ENCODE measurements at places on chromosomes 3 and 15.

GRCh38 chr15:36332301-36332700, 247.1 kb upstream of the CDIN1 start:
- no peak for DNase-seq

DNA sequence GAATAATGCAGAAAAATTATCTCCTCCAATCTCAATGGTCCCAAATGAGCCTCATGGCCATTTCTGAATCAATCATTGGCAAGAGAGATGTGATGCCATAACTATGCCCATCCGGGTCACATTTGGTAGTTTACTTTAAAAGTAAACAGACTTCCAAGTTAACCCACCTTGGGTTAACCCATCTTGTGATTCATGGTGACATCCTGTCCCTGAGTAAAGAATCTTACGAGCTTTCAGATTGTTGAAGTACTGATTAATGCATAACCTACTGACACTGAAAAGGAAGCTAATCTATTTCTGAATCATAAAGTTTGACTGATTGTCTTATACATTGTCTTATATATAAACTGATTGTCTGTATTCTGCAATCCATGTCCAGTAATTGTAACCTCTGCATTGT, 467.2 kb upstream of the AGTR1 start:
- no peak for DNase-seq

DNA sequence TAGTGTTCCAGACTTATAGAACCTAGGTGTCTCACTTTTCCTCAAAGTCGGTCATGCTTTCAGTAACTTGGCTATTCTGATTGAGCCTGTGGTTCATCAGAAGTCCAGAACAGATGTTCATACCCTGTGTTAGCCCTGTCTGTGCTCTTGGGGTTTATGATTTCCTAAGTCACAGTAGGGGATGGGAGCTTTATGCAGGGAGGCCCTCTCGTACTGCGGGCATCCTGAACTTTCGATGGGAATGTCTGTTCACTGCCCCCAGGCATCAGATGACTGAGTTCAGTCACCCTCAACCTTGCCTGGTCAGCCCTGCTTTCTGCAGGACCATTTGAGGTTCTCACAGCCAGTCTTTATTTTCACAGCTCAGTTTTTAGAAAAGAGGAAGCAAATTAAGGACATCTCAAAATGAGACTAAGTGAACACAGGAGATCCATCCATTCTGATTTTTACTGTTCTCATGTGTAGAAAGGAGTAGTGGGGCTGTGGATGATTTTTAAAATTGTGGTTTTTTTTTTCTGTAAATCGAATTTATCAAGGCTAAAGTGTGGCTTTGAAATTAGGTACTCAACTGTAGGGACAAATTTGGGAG, 71.3 kb downstream of the CMTM8 start:
- DNase-seq = no peak

GRCh38 chr3:851098-851790, 241.6 kb upstream of the CNTN6 start:
- no peak for DNase-seq

DNA sequence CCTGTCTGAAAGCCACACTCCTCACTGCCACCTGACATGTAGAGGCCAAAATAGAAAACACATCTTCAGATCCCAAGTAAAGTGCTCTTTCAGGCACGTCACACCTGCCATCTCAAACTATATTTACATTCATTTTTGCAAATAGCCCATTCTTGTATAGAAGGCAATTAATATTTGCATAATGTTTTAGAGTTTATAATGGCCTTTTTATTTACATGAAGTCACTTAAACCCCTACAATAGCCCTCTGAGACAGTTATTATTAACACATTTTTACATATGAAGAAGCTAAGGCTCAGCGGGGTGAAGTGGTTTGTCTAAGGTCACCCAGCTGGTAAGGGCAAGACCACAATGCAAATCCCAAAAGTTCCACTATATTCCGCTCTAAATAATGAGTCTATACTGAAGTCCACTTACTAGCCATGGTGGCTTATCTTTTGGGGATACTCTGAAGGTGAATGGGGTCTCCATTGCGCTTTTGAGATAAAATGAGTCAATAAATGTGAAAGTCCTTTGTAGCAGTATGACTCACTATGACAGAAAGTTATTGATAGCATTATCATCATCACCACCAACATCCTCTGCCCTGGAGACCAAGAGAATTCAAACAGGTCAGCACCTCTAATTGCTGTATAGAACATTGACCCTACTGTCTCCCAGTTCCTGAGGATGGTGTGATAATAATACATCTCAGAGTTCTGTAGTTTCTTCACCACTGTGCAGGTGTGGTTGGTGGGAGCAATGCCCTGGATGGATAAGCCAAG, 155.9 kb upstream of the BCL6 start:
- no peak for DNase-seq

GRCh38 chr15:97691078-97691477, 269.4 kb upstream of the ARRDC4 start:
- no peak for DNase-seq
